GM18507 (cell line): ENCODE measurements at places on chromosomes 4 and X.

DNA sequence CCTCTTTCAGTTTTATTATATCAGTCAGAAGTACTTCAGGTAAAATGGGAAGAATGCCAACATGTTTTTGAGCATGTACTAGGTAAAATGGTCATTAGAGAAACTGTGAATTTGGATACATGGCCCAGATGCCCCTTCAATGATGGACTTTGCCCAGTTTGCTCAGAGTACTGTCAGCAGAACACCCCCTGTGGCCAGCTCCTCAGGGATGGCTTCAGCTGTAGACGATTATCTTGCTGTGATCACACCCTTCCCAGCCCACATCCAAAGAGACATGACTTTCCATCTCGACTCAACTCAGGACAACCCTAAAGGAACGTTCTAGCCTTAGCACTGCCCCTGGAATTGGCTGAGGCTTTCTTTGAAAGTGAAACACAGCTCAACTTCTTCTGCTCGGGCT lies 439.1 kb downstream of the PACRGL start:
- no peak for DNase-seq

- DNase-seq = no peak
Measured at GRCh38 chrX:2863646-2864045, 34.9 kb downstream of the GYG2 start.

- DNase-seq = no peak
Measured at GRCh38 chr4:175238827-175239517, 320.8 kb downstream of the ADAM29 start.

GRCh38 chrX:111309083-111309482 lies 38.8 kb upstream of the CAPN6 start:
- DNase-seq = no peak

DNA sequence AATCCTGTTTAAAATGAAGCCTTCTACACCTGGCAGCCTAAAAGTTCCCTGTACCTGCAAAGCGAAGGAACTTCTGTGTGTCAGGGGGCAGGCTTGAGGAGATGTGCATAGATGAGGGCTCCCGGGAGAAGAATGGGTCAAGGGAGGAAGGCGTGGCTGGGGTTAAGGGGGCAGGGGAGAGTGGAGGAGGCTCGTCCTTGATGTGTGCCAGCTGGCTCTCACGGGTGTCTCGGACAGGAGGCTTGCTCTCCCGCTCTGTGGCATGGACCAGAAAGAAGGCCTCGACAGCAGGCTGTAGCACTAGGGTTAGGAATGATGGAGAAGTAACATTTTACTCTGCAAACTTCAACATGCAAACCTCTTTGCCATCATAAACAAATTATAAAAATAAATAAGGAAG lies 104.6 kb upstream of the HSD17B10 start:
- DNase-seq = no peak

DNA sequence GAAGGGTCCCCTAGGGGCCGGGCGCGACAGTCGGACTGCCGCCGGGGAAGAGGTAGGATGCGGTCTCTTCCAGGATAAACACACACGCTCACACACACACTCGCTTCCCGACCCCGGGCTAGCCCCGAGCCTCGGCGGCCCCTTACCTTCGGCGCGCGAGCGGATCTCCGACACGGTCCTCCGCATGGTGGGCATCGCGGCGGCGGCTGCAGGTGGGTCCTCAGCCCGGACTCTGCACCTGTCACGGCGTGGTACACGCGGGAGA lies 294 bp downstream of the ATP8A1 start:
- DNase-seq = no peak

GRCh38 chrX:73182502-73183114 lies 32.0 kb downstream of the NAP1L2 start:
- DNase-seq = no peak
